GM23248 (cell line): ENCODE measurements at places on chromosomes 13 and 19. TPM values are rescaled to one million over a fixed set of nuclear protein-coding genes. Genes with fewer than 3 reads are reported as not detected.

The CYP4F22 gene
- not detected in 2 replicates for total RNA-seq

The CYP4F11 gene
- total RNA-seq = not detected in 2 replicates

The GIPR gene
- total RNA-seq = not detected in 2 replicates

The WTIP gene
- 35.2 and 37.2 TPM in 2 replicates for total RNA-seq

The KRTDAP gene
- total RNA-seq = not detected in 2 replicates

- DNase-seq = no peak
Observed at GRCh38 chr13:28573595-28574373, 78.9 kb upstream of the FLT1 start.

DNA sequence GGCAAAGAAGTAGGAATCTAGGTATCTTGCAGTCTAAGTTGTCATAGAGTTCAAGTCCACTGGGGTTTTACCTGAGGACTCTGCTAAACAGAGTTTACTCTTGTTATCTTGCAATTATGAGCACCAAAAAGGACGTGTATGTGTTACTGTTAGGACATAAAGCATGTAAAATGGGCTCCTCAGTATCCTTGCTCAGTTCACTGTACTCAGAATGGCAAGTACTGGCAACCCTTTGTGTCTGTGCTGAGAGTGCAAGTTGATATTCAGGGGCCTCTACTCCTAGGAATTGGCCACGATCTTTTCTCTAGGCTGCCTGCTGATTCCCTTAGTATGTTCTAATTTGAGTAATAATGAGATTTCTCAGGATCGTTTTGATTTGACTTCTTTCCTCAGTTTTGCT is 13.3 kb downstream of the TDRD3 start:
- no peak for DNase-seq

GRCh38 chr19:3665681-3666544 is 34.4 kb downstream of the PIP5K1C start:
- DNase-seq = peak; percentile 52

GRCh38 chr19:28542394-28543243 is 670.3 kb downstream of the UQCRFS1 start:
- DNase-seq = no peak

GRCh38 chr13:27975564-27976361 is 6.6 kb upstream of the CDX2 start:
- no peak for DNase-seq
